Activated CD4-positive, alpha-beta T cell treated with anti-CD3 and anti-CD28 coated beads, Interleukin-2, amount 50 U/mL, for 48 hours (primary cell): ENCODE measurements at places on chromosomes 12 and 14.

- no peak for DNase-seq
Observed at GRCh38 chr14:58884442-58884841, 246.7 kb downstream of the DACT1 start.

DNA sequence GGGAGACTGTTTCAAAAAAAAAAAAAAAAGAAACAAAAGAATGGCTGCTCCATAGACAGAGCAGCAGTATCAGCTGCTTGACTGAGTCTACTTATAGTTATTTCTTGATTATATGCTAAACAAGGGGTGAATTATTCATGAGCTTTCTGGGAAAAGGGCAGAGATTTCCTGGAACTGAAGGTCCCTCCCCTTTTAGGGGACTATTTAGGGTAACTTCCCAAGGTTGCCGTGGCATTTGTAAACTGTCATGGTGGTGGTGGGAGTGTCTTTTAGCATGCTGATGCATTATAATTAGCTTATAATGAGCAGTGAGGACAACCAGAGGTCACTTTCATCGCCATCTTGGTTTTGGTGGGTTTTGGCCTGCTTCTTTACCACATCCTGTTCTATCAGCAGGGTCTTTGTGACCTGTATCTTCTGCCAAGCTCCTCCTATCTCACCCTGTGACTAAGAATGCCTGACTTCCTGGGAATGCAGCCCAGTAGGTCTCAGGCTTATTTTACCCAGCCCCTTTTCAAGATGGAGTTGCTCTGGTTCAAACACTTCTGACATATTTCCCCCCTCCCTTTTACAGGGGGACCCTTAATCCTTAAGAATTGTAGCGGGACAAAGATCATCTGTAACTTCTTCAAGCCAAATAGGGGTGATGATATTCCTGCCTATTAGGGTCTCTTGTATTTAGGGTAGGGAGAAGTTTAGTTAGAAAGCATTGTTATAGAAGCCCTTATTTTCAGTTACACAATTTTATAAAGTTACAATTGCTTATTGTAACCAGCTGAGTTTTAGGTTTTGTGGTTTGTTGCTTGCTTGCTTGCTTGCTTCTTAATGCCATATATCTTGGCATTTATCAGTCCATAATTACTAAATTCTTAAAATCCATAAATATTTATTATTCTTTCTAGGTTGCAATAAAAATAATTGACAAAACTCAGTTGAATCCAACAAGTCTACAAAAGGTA lies 42.5 kb downstream of the MARK3 start:
- DNase-seq, result peak; percentile 15

DNA sequence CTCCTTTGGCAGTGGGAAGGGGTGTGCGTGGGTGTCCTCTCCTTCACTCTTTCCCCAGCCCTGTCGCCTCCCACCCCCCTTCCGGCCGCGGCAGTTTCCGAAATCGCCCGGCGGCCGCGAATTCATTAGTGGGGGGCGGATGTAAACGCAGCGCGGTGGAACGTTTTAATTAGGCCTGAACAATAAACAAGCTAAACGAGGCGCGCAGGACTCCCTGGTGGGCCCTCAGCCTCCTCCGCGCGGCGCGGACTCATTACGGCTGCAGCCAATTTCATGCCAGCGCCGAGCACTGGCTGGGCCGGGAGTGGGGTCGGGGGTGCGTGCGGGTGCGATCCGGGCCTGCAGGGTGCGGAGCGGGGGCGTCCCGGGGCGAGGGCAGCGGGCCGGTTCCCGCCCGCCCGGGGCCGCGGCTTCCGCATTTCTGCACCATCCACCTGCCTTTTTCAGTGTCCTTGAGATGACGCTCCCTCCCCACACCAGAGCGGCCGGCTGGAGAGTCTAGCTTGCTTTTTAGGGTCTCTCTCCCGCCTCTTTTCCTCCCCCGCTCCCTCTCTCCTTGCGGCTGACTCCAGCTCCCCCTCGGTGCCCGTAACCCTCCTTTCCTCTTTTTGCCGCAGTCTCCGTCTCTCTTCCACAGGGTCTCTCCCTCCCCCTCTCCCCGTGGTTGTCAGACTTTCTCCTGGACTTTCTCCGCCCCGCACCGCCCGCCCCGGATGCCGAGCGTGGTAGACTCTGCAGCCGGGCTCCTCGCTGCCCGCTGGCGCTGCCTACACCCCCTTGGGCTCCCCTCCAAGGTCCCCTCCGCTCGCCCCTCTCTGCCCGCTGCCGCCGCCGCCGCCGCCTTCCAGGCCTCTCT lies at the start of gene CISTR:
CISTR (minus strand) TSS at position 644 of the 856 bp plus-strand sequence.
- DNase-seq, result no peak

- no peak for DNase-seq
Observed at GRCh38 chr14:54470701-54471100, 18.1 kb downstream of the GMFB start.

- DNase-seq, result no peak
Observed at GRCh38 chr12:18861287-18861858, 123.5 kb downstream of the CAPZA3 start.

DNA sequence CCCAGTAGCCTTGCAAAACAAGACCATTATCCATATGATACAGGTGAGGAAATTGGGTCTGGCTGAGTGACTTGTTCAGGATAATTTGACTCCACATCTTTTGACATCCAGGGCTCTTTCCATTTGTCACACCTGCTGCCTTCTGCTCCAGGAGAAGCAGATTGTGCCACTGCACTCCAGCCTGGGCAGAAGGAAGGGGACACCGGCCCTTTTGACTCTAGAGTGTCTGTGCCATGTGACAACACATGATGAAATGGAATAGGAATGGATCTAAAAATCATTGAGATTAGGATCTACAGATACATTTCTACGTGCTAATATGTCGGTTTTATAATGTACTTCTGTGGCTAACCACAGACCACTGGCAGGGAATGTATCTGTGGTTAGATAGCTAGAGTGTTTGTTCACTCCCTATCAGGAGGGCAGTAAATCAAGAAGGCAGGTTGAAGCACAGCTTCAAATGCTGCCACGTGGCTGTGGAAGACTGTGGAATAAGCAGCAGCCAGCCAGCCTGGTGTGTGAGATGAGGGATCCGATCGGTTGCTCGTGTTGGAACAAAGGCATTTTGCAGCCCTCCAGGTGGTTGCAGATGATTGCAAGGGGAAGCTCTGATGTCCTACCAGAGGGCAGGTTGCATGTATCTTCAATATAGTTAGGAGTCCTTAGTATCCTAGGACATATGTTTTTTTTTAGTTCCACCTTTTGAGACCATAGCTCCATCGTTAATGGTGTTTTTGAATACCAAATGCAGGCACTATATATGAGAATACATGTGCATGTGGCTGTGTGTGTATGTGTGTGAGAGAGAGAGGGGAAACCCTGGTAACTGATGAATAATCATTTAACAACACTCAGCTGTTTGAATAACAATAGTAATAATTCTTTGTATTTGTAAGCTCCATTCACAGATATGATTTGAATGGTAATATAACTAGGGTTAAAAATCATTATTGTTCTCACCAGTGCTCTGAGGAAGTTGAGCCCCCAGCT lies 28.6 kb downstream of the EML1 start:
- peak; percentile 16 for DNase-seq

DNA sequence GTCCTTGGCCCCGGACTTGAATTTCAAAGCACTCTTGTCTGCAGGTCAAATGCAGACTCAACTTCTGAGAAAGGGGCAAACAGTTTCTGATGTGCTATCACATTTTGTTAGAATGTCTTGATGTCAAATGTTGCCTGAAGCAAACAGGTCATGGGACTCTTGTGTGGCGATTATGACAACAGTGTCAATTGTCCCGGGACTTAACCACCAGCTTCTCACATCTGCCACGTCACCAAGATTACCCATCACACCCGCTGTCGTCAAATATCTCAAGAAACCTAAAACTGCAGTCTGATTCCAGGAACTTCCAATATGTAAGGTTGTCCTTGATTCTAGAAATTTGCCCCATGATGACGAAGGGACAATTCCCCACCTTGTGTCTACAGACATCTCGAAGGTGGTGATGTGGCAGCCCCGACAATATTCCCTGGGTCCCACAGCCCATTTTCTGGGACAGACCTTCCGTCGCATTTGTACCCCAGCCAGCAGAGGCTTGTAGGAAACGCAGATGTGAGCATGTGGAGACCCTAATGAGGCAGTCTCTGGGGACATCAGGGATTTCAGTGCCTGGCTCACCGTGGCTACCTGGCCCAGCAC lies 21.3 kb downstream of the LRTM2 start:
- DNase-seq, result no peak

DNA sequence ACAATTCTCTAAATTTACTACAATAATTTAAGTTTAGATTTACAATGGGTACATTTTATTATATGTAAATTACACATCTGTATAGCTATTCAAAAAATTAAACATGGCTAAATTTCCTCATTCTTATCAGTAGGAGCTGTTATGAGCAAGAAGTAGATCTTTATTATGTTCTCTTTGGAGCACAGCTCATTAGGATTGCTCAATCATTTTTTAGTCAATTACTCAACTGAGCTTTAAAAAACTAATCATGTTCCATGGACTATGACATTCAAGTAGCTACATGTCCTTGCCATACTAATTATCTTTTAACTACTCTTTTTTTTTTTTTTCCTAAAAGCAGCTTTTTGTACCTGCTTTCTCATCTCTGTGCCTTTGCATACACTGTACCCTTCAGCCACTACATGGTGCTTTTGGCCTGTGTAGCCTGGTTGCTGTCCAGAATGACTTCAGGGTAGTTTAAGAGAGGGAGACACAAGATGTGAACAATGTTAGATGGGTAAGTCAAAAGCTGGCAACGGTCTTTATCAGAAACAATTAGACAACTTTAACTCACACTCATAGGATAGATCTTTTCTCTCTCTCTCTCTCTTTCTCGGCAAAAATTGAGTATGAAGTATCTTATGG lies 69.0 kb downstream of the SSPN start:
- no peak for DNase-seq

GRCh38 chr14:60905923-60906322 lies 75.0 kb downstream of the TRMT5 start:
- DNase-seq, result no peak

- DNase-seq, result no peak
Observed at GRCh38 chr12:119819322-119819721, 57.8 kb downstream of the CIT start.

DNA sequence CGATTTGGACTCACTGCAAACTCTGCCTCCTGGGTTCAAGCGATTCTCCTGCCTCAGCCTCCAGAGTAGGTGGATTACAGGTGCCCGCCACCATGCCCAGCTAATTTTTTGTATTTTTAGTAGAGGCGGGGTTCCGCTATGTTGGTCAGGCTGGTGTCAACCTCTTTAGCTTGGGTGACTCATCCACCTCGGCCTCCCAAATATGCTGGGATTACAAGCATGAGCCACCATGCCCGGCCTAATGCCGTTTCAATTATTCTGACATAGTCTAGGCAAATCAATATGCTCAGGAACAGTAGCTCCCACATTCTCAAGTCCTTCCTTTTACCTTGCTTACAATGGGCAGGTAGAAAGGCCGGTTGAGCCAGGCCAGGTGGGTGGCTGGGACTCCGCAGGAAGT lies 82.0 kb upstream of the EEA1 start:
- no peak for DNase-seq

DNA sequence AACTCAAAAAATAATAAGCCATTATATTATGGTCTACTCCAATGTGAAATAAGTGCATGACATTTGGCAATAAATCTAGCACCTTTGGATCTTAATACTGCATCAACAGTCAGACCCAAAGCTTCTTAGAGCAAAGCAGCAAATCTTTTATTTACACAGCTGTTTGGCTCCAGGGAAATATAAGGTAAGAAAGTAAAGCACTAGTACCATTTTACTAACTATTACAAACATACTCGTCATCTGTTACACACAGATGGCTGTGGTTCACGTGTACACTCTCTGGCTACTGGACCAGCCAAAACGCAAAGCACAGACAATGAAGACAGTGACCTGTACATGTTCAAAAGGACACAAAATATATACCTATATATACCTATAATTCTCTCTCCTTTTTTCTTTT lies 2.8 kb downstream of the FGD6 start:
- no peak for DNase-seq

- DNase-seq, result no peak
Observed at GRCh38 chr14:77130386-77130785, 11.2 kb downstream of the ZDHHC22 start.

DNA sequence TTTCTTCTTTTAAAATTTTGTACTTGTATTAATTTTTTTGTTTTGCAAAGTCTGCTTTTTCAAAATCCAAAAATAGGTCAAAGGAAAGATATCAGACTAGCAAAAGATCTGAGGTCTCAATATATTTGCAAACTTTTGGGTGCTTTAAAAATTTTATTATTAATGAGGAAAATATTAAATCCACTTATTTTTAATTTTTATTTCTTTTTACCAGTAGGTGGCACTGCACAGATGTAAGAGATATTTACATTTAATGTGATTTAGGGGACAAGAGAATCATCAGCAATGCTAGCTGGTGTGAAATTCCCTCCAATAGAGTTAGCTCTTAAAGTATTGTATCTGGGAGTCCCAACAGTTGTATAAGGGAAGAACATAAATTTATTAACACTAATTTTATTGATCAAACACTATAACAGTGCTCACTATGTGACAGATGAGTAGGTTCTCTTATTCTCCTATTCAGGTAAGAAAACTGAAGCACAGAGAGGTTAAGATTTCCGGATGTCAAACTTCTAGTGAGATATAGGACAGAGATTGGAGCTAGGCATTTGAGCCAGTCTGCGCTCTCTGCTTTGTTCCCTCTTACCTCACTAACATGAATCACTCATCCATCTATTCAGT lies 30.5 kb downstream of the ALX1 start:
- no peak for DNase-seq

- DNase-seq, result no peak
Observed at GRCh38 chr12:112439769-112440168, 21.0 kb downstream of the PTPN11 start.

GRCh38 chr12:127500512-127501035 lies 766.4 kb upstream of the TMEM132C start:
- DNase-seq, result no peak

DNA sequence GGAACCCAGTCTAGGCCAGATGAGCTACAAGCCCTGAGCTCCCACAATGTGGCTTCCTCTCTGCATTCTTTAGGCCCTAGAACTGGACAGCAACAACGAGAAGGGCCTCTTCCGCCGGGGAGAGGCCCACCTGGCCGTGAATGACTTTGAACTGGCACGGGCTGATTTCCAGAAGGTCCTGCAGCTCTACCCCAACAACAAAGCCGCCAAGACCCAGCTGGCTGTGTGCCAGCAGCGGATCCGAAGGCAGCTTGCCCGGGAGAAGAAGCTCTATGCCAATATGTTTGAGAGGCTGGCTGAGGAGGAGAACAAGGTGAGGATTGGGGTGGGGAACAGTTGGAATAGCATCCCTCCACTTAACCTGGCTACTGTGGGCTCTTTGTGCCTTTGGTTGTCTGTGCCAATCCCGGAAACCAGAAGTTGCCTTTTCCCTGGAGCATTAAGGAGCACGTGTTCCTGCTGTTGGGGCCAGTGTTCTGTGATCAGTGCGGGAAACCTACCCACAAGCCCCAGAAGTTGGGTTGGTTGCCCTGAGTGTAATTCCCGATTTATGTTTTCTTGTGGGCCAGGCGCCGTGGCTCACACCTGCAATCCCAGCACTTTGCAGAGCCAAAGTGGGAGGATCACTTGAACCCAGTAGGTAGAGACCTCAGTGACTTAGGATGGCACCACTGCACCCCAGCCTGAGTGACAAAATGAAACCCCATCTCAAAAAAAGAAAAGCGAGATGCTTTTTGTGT lies 6.4 kb downstream of the FKBP4 start:
- no peak for DNase-seq
